ENCODE measurements at places on chromosomes 6 and 20. TPM values are rescaled to one million over a fixed set of nuclear protein-coding genes. Genes with fewer than 3 reads are reported as not detected.

The SLC35D3 gene
- 1.1 TPM for polyA plus RNA-seq

The GSTA2 gene
- 0.51 TPM for polyA plus RNA-seq

- DNase-seq = no peak
These were observed 7.2 kb upstream of the ATXN1 start for GRCh38 chr6:16768477-16768830.

- no peak for DNase-seq
These were observed 177.9 kb upstream of the ZNF184 start for GRCh38 chr6:27650620-27651370.

DNA sequence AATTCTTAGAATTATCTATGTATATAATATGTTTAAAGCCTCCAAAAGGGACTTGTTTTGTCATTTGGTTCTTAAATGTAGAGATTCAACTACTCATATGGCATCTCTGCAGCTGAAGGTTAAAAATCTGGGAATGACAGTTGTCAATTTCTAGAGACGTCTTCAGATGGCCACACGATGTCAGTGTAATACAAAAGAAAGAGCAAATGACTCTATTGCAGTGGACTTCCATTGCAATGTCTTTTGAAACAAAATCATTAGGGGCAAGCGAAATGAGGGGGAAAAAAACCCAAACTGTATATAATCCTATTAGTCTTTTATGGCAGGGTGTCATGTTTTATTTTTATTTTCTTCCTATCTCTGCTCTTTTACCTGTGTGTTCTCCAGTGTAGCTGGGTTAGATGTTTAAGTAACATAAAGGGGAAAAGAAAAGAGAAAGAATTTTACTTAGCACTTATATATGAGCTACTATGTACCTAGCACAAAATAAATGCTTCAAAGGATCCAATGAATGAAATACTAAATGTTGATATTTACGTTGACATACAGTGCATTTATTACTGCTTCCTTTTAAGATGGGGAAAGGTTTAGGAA lies 26.2 kb downstream of the CCN2 start:
- peak; percentile 38 for DNase-seq

All from right lung (tissue), 10 donors.